Activated CD4-positive, CD25-positive, alpha-beta regulatory T cell (primary cell): ENCODE measurements at places on chromosomes 1 and 21.

DNA sequence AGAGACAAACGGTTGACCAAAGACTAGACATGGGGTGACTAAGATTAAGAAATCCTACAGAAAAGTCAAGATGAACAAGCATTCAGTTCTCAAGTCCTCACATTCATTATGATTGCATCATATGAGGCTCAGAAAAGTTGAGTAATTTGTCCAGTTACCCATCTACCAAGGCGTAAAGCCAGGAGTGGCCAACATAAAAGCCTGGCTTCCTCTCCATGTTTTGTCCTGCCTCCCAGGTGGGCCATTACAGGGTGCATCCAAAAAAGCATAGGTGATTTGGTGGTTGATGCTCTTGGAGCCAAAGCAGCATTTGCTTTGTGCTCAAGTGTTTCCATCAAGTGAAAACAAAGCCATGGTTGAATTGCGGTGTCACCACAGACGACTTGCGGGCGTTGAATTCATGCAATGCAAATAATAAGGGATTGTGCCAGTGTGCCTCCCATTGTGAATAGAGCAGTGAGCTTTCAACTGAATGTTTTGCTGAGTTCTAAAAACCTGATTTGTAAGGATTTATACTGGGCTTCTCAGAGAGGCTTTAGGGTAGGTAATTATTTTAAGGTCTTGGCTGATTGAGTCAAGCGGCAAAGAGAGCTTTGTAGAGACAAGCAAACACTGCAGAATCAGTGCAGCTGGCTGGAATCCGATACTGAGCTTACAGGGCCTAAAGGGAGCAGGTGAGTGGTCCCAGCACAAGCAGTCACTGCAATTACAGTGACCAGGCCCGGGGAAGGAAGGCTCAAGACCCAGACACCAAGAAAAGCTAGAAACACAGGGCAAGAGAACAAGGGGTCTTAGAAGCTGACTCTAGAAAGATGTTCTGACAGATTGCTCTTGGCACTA, 54.1 kb downstream of the KCNJ15 start:
- DNase-seq = no peak

GRCh38 chr1:245742896-245743295, 588.1 kb downstream of the KIF26B start:
- no peak for DNase-seq

DNA sequence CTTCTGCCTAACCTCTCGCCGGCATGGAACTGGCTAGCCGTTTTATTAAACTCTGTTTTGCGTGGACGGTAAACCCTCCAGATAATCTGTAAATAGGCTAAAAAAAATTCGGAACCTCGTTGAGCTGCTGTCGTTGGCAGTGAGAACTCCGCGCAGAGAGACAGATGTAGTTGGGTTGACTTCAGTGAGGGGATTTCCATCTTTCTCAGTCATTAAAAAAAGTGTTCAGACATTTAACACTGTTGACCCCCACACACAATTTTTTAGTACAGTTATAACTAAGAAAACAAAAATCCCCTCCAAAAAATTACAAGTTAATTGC, 464 bp downstream of the PARK7 start:
- no peak for DNase-seq

- DNase-seq = no peak
Observed at GRCh38 chr1:245258271-245258920, 103.6 kb downstream of the KIF26B start.

GRCh38 chr1:149844101-149844500, 55.3 kb upstream of the BOLA1 start:
- DNase-seq = no peak

GRCh38 chr1:234718496-234719453, 108.8 kb upstream of the IRF2BP2 start:
- no peak for DNase-seq

GRCh38 chr1:33560680-33561079, 88.2 kb downstream of the ZSCAN20 start:
- no peak for DNase-seq
